ENCODE measurements at places on chromosomes 6 and 20.

GRCh38 chr6:74409447-74409846 is 713.4 kb downstream of the CD109 start:
- DNase-seq = peak; percentile 33

- peak; percentile 6 for DNase-seq
Observed at GRCh38 chr6:70385901-70386300, 27.4 kb upstream of the FAM135A start.

DNA sequence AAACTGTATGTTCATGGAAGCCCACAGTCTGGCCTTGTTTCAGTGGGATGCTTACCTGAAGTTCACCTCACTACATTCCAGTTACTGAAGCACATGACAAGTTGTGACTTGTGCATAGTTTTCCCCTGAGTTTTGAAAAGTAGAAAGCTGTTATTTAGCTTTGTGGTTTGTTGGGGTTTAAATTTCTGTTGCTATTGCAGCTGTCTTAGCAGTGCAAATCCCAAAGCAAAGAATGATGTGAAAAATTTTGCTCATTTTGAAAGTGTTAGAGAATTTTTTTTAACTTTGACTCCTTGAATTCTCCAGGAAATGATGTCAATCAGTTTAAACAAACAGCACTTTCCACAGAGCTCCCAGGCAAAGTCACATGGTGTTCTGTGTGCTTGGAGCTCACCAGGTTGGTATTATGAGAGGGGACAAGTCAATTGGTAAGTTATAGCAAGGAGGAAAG is 268.4 kb downstream of the ADGRG6 start:
- peak; percentile 58 for DNase-seq

DNA sequence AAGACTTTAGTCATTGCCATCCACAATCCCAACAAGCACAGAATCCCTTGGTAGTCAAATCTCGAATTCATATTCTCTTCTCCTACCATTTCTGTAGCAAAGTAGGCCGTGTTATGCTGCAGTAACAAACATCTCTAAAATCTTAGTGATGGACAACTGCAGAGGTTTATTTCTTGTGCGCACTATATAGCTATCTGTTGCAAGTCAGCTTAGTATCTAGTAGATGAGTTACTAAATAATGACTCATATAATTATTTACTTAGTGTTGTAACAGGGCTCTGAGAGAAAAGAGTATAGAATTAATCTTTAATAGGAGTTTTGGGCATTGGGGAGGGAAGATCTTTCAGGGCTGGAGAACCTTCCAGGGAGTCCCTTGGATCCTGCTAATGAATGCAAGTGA is 73.3 kb downstream of the CAP2 start:
- peak; percentile 5 for DNase-seq

DNA sequence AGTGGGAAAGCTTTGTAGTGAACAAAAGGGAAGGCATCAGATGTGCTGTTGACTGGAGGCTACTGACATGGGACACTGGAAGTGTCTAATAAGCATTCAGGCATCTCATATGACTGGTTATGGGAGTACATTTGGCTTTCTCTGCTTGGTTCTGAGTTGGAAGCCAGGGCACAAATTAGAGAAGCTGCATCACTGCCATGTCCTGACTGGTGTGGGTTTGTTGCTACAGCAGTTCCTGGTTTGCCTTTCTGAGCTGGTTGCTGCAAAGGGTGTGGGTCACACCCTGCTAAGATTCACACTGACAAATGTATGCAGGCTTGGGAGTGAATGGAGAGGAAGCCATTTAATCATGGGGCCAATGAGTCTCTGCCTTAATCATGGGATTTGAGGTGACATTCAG is 36.2 kb upstream of the NANP start:
- no peak for DNase-seq

DNA sequence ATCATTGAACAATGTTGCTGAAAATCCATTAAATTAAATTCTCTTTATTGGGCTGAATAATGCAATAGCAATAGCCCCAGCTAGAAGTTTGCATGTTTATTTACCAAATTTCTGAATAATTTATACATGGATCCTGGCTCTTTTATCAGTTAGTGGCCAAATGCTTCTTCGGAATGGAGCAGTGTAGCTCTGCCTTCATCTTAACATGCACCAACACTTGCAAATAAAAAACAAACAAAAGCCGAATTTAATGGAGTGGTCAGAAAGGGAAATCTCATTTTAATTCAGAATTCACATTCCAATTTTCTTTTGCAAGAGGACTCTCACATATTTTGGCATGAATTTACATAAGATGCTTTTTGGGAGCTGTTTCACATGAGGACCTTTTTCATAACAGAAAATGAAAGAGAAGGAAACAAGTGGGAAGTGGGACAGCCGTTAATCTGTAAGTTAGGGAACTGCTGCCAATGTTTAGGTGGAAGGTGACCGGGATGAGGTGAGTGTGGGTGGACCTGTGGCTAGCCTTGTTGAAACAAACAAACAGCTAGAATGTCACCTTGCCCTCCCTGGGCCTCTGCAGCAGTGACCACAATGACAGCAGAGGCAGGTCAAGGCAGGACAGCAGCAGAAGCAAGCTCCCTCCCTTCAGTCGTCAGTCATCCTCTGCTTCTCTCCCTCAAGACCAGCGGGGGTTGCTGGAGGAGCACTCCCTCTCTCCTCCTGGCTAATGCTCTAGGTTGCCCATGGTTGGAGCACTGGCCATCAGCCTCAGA is 73.2 kb downstream of the INSM1 start:
- DNase-seq = no peak

GRCh38 chr6:29887819-29888776 is 54.2 kb upstream of the HLA-A start:
- DNase-seq = peak; percentile 42

GRCh38 chr20:64194269-64194668 is 30.0 kb downstream of the MYT1 start:
- no peak for DNase-seq

- DNase-seq = no peak
Observed at GRCh38 chr6:121142093-121142492, 192.2 kb downstream of the TBC1D32 start.

- no peak for DNase-seq
Observed at GRCh38 chr6:166343150-166343487, 774 bp upstream of the SFT2D1 start.

- peak; percentile 16 for DNase-seq
Observed at GRCh38 chr6:104771258-104771832, 88.4 kb downstream of the HACE1 start.

GRCh38 chr6:16403831-16404230 is 165.4 kb downstream of the GMPR start:
- peak; percentile 5 for DNase-seq

DNA sequence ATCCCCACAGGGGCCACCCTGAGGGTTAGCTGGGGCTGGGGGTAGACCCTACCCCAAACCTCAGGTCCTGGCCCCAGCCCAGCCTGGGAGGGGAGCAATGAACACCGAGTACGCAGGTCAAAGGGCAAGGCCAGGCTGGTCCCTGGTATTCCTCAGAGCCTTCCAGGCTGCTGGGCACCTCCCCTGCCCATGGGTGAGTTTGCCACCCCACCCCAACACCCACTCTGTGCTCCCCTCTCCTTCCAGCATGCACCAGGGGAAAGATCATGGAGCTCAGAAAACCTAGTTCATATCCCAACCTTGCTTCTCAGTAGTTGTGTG is 103.9 kb upstream of the FOXP4 start:
- DNase-seq = no peak

GRCh38 chr20:43789593-43789992 is 62.8 kb upstream of the GTSF1L start:
- DNase-seq = no peak

DNA sequence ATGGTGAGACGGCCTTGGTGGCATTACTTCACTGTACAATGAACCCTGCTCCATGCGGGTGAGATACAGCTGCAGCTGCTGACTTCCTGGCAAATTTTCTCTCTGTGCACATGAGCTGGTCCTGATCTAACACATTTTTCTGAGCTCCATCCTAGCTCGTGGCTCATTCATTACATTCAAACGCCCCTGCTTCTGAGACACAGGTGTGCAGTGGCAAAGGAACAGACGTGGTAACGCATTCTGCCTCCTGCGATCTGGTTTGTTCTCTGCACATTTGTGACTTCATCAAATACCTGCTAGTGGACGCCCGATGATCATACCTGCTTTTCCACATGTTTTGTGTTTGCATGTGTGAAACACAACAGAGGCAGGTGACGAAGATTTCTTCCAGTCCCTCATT is 189.6 kb upstream of the PDE10A start:
- no peak for DNase-seq

- no peak for DNase-seq
Observed at GRCh38 chr20:8657664-8658063, 411.2 kb upstream of the PLCB4 start.

DNA sequence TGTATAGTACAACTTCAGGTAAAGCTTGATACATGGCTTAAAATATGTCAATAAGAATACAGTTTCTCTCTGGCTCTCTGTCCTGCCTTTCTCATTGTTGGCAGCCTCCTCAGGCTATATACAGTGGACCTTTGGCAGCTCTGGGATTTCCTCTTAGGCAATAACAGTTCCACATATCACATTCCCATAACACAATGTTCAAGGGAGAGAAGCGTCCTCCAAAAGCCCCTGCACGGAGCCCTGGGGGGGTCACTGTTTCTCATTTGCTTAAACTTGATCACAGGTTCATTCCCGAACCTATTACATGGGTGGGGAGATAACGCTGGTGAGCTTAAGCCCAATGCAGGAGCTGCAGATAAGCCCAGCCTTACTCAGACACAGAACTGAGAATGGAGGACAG is 4.4 kb upstream of the FLRT3 start:
- DNase-seq = no peak

DNA sequence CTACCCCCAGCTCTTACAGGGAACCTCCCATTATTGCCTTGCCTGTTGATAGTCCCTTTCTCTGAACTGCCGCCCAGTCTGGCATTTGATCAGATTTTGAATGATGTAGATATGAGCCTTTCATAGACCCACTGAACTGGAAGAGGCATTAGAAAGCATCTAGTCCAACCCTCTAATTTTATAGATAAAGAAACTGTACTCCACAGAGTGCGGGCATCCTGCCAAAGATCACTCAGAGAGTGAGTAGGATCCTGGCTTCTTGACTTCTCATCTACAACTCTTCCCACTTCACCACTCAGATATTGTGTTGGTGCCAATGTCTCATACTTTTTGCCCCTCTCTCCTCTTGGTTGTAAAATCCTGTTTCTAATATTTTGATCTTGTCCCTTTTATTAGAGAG is 179.2 kb upstream of the BMP2 start:
- DNase-seq = no peak

Data from RWPE1 (cell line).